Vagina (tissue), 2 donors: ENCODE measurements at places on chromosomes 1 and 21. TPM values are rescaled to one million over a fixed set of nuclear protein-coding genes. Genes with fewer than 3 reads are reported as not detected.

CLDN14 gene
- not detected for total RNA-seq

FABP3 gene
- total RNA-seq = 16.7 TPM

KCNJ9 gene
- total RNA-seq = not detected

KRTAP21-2 gene
- not detected for total RNA-seq

TSACC gene
- not detected for total RNA-seq

S100A1 gene
- not detected for total RNA-seq

CELA3A gene
- total RNA-seq = not detected

ZMYND12 gene
- not detected for total RNA-seq

- no peak for DNase-seq
- H3K27me3 ChIP-seq = no peaks in the 10 kb centered on the region
- H3K4me1 ChIP-seq = no peaks in the 10 kb centered on the region
- H3K4me3 ChIP-seq = no peak overlapping the region
Measured at GRCh38 chr1:238738892-238739291, 647.5 kb upstream of the CHRM3 start.

GRCh38 chr1:155174324-155175280 lies 953 bp downstream of the TRIM46 start:
- H3K4me3 ChIP-seq = peak overlapping the region; percentile 90
- peak; percentile 84 for DNase-seq
- peaks cover 38% of the 10 kb centered on the region for H3K4me1 ChIP-seq
- H3K27ac ChIP-seq = peak overlapping the region; percentile 3

DNA sequence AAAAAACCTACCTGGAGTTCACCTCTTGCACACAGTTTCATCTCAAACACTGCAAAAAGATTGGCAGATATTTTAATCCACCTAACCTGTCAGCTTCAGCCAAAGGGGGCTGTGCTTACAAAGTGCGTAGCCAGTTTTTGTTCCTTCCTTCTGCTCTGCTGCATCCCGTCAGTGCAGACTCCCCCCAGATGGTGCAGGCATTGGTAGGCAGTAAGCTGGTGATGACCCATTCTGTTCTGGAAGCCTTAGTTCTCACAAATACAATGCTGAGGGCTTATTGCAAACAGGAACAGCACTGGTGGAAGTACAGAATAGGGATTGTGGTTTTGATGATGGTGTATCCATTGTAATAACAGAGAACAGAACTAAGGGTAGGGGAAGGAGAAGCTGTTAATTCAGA lies 239.5 kb downstream of the RYR2 start:
- no peak overlapping the region for H3K4me3 ChIP-seq
- no peak for DNase-seq
- H3K27me3 ChIP-seq = no peaks in the 10 kb centered on the region
- no peaks in the 10 kb centered on the region for H3K4me1 ChIP-seq

DNA sequence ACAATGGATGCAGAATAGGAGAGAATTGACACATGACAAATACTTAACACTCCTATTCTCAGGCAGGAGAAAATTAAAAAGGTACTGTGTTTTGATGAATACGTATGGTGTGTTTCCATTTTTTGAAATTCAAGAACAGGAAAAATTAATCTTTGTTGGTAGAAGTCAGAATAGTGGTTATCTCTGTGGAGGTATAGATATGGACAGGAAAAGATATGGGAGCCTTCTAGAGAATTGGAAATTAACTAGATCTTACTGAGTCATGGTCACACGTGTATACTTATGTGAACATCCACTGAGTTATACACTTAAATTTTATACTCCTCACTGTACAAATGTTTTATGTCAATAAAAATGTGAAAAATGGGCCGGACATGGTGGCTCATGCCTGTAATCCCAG lies 9.9 kb upstream of the TUT4 start:
- no peaks in the 10 kb centered on the region for H3K27me3 ChIP-seq
- no peak overlapping the region for H3K4me3 ChIP-seq
- no peaks in the 10 kb centered on the region for H3K36me3 ChIP-seq
- H3K27ac ChIP-seq = no peak overlapping the region
- no peaks in the 10 kb centered on the region for H3K4me1 ChIP-seq

DNA sequence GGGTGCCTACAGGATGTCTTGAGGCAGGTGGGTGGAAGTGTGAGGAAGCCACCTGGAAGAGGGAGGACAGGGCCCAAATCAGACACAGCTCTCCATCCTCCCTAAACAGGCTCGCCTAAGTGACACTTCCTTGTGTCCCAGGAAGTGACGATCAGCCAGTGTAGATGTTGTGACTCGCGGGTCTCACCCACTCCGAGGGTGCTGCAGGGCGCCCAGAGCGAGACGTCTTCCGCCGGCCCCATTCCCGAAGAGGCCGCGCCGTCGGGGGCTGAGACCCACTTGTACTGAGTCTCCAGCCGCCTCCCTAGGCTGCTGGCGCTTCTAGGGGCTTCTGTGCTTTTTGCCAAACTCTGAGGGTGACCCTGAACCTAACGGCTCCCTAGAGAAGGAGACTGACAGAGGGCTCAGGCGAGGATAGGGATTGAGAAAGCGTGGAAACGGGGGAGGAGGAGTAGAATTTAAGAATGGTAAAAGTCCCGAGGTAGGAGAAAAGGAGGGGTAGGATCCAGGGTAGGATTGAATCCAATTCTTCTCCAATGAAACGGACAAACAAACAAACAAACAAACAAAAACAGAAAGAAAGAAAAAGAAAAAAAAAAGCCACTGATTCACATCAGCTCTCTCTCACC lies 543 bp upstream of the MARK1 start:
- no peaks in the 10 kb centered on the region for H3K27me3 ChIP-seq
- H3K4me3 ChIP-seq = peak overlapping the region; percentile 71
- no peak for DNase-seq

DNA sequence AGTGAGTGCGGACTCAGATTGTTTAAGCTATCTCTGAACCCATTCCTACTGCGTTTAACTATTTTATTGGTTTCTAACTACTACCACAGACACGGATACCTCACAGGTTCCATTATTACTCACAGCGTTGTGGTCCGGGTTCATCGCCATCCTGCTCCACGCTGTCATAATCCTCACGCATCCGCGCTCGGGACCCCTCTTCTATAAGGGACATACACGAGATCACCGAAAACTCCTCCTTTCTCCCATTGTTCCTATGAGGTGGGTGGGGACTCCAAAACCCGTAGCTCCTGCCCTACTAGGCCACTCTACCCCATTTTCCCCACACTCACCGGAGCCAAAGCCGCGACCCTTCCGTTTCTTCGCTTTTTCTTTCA lies 610 bp downstream of the RBM8A start:
- H3K4me1 ChIP-seq = peaks cover 25% of the 10 kb centered on the region
- no peak for DNase-seq
- peak overlapping the region; percentile 92 for H3K27ac ChIP-seq

GRCh38 chr1:7266561-7266960 lies 481.3 kb downstream of the CAMTA1 start:
- H3K36me3 ChIP-seq = no peaks in the 10 kb centered on the region
- H3K27ac ChIP-seq = no peak overlapping the region
- no peaks in the 10 kb centered on the region for H3K27me3 ChIP-seq
- no peak overlapping the region for H3K4me3 ChIP-seq

- H3K27ac ChIP-seq = no peak overlapping the region
- H3K4me1 ChIP-seq = no peaks in the 10 kb centered on the region
- H3K4me3 ChIP-seq = no peak overlapping the region
- H3K36me3 ChIP-seq = no peaks in the 10 kb centered on the region
- H3K27me3 ChIP-seq = no peaks in the 10 kb centered on the region
Measured at GRCh38 chr1:23210963-23211362, 6.3 kb downstream of the HTR1D start.

DNA sequence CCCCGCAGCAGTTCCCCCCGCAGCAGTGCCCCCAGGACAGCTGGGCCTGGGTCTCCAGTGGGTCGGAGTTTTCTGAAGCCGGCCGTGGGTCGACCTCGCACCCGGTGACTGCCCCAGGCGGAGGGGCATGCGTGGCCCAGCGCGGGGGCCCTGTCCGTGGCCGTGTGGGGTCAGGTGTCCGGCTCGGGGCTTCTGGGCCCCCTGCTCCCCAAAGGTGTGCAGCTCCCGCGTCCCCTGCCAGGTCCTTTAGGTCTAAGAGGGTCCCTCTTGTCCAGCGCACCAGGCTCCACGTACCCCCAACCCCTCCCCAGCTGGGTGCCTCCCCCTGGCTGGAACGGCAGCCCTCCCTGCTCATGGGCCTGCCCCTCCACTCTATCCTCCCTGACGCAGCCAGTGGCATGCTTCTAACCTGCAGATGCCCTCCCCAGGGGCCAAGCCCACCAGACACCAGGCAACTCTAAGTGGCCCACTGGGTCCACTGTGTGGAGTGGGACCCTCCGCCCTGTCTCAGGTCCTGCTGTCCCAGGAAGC lies 5.9 kb upstream of the HES4 start:
- H3K4me3 ChIP-seq = no peak overlapping the region
- H3K4me1 ChIP-seq = peaks cover 41% of the 10 kb centered on the region
- no peak overlapping the region for H3K27ac ChIP-seq
- no peaks in the 10 kb centered on the region for H3K27me3 ChIP-seq
- DNase-seq = no peak

- no peaks in the 10 kb centered on the region for H3K27me3 ChIP-seq
- peaks cover 28% of the 10 kb centered on the region for H3K4me1 ChIP-seq
- no peak for DNase-seq
- peak overlapping the region; percentile 46 for H3K27ac ChIP-seq
Measured at GRCh38 chr1:246608616-246609376, 42.5 kb downstream of the CNST start.

GRCh38 chr1:176206006-176206960 lies 803 bp downstream of the COP1 start:
- no peaks in the 10 kb centered on the region for H3K27me3 ChIP-seq
- H3K4me1 ChIP-seq = peaks cover 49% of the 10 kb centered on the region
- H3K4me3 ChIP-seq = peak overlapping the region; percentile 88
- DNase-seq = no peak
- no peaks in the 10 kb centered on the region for H3K36me3 ChIP-seq
- peak overlapping the region; percentile 92 for H3K27ac ChIP-seq

DNA sequence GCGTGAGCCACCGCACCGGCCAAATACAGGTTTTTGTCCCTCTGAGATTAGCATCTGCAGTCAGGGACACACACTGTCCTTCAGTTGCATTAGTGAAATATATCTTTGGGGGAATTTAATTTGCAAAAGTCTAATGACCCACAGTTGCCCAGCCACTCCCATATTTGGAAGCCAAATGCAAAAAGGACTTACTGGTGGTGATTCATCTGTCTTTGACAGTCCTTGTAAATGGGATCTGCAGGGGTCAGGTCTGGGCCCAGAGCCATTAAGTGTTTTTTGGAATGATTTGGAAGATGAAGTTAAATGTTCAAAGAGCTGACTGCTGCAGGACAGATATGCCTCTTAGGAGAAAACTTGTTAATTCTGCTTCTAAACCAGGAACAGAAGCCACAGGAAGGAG lies 44.6 kb upstream of the DNASE2B start:
- no peaks in the 10 kb centered on the region for H3K36me3 ChIP-seq
- no peak overlapping the region for H3K4me3 ChIP-seq
- DNase-seq = no peak
- H3K27me3 ChIP-seq = no peaks in the 10 kb centered on the region
- no peak overlapping the region for H3K27ac ChIP-seq

GRCh38 chr1:37277366-37277765 lies 197.0 kb upstream of the ZC3H12A start:
- H3K27me3 ChIP-seq = no peaks in the 10 kb centered on the region
- no peak overlapping the region for H3K27ac ChIP-seq
- H3K4me1 ChIP-seq = no peaks in the 10 kb centered on the region
- no peak overlapping the region for H3K4me3 ChIP-seq
- H3K36me3 ChIP-seq = no peaks in the 10 kb centered on the region

DNA sequence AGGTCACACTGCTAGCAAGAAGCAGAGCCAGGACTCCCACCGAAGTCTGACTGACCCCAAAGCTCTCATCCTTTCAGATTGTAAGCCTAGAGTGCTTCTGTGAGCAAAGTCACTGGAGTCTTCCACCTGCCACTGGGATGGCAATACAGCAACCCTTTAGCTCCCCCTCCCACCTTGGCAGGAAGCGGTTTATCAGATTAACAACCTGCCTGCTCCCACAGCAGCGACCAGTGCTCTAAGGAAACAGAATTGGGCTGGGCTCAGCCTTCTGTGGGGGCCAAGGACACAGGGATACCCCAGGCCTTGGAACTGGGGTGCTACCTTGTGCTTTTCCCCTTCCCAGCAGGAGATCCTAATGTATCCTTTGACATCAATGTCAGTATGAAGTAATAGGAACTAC lies 76.0 kb downstream of the GFI1 start:
- H3K27me3 ChIP-seq = no peaks in the 10 kb centered on the region
- no peaks in the 10 kb centered on the region for H3K36me3 ChIP-seq
- H3K27ac ChIP-seq = no peak overlapping the region

GRCh38 chr21:35108887-35109286 lies 59.8 kb upstream of the RUNX1 start:
- no peak for DNase-seq
- no peaks in the 10 kb centered on the region for H3K4me1 ChIP-seq
- no peak overlapping the region for H3K27ac ChIP-seq
- H3K4me3 ChIP-seq = no peak overlapping the region
